ENCODE measurements at places on chromosomes 7 and 10. TPM values are rescaled to one million over a fixed set of nuclear protein-coding genes. Genes with fewer than 3 reads are reported as not detected.

- no peak for DNase-seq
These were observed 211.4 kb upstream of the MDFIC start for GRCh38 chr7:114710499-114710898.

- DNase-seq = no peak
These were observed 136.1 kb downstream of the SEMA3A start for GRCh38 chr7:84058311-84059076.

DNA sequence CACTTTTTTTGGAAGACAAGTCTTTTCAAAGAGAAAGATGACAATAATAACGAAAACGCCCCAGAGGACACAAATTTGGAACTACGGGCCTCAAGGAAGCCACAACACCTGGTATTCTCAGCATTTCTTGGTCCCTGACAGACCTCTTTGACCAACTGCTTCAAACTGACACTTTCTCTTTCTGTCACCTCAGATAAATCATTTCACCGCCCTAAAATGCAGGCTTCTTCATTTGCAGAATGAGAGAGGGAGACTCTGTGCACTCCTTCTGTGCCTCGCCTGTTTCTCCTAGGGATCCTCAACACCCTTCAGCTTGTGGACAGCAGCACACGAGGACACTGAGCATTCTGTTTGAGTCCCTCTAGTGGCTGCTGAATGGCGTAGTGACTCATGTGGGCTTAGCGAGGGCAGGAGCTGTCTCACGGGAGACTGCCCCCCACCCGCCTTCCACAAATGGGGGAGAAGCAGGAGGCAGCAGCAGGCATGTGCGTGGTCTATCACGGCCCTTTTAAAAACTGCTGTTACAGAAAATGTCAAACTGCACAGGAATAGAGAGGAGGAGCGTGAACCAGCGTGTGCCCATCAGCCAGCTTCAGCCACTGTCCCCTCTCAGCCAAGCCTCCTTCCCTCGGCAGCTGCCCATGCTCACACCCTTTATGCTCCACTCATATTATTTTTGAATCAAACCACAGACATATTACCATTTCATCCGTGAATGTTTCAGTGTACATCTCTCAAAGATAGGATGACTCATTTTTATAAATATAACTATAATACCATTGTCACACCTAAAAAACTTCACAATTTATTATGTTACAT lies 41.4 kb downstream of the GSDME start:
- peak; percentile 16 for DNase-seq

GRCh38 chr7:28408960-28409715 lies 3.2 kb upstream of the CREB5 start:
- DNase-seq = peak; percentile 44

DNA sequence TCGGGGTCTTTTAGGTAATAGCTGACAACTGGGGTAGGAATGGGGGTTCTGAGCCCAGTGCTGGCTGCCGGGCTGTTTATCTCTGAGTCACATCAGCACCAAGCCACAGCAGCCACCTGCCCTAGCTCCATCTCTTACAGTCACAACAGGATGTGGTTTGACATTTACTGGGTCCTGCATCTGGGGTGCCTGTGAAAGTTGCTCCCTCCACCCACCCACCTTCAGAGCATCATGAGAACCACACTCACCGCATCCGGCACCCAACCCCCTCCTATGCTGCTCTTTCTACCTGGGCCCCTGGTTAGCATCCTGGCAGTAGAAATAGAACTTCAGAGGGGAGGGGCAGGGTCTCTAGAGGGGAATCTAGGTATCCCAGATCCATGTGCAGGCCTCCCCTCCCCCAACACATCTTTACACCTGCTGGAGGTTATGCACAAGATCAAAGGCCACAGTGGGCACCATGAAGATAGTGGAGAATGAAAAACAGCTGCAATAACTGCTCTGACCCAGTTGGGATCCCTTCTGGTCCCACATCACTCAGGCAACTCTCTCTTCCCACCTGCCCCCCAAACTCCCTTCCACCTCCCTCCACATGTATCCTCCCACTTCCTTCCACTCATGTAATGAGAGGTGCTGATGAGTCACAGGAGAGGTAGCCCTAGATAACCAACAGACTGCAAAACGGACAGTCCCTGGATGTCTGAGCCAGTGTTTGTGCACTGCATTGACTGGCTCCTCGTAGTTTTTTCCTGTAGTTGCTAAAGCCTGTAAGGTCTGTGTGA lies 38.2 kb downstream of the PRSS2 start:
- DNase-seq = peak; percentile 97

DNA sequence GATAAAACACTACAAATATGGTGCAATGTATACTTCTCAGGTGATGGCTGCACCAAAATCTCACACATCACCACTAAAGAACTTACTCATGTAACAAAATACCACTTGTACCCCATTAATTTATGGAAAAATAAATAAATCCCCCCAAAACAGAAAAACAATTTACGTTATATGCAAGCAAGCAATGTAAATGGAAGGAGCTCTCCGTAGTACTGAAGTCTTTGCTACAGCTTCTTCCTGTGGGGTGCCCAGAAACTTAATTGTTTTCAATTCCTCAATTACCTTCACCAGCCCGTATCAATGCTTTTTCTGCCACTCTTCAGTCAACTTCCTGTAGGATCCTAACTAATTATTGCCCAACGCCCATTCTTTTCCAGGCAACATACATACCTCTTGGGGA lies 138.1 kb downstream of the RELN start:
- no peak for DNase-seq

- DNase-seq = no peak
These were observed 144.3 kb downstream of the KIF20B start for GRCh38 chr10:89845541-89846280.

DNA sequence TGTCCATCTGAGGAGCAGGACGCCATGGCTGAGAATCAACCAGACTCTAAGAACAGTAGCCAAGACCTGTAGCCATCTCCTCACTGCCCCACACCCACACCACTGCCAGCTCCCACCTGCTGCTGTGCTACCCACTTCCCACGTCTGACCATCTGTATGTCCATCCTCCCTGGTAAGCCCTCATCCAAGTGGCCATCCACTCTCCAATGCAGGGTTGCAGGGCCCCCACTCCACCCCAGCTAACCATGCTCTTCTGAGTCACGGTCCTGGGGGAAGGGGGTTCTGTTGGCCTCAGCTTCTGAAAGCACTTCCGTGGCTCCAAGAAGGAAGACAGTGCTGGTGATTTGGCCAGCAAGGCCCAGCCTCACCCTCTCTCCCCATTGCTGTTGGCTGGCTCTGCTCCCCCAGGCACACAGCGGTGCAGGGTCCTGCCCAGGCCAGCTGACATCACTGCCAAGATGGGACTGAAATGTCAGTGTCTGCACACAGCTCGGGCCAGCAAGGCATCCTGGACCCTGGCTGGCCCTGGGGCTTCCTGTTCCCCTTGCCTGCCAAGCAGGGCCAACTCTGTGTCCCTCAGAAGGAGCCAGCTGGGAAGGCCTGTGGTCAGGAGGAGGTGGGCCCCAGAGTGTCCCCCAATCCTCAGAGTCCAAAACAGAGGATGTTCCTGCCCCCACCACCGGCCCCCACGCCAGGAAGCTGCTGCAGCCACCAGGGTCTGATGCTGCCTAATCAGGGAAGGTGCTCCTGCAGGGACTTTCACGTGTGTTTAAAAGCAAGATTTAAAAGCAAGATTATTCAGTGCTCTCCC lies 17.5 kb downstream of the RASGEF1A start:
- peak; percentile 14 for DNase-seq

DNA sequence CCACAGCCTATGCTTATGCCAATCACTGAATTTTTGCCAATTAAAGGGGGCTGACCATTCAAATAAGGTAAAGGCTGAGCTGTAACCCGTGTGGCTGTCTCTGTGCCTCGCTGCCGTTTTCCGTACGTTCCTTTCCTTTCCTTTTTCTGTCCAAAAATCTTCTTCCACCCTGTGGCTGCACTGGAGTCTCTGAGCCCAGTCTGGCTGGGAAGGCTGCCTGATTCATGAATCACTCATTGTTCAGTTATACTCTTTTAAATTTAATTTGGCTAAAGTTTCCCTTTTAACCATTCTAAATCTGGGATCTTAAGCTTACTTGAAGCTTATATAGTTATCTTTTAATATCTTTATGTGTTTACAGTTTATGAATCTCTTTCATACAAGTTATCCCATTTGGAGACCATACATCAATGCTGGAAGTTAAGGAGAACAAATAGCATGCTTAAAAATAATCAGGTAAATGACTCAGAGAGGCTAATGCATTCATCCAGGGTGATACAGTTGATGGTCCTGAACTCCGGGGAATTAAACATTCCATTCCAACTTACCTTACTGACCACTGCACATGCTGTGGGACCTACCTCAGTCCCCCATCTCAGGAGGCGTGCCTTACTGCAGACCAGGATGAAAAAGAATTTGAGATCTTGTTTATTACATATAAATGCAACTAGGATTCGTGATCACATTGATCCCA lies 385.3 kb upstream of the ADARB2 start:
- DNase-seq = no peak

DNA sequence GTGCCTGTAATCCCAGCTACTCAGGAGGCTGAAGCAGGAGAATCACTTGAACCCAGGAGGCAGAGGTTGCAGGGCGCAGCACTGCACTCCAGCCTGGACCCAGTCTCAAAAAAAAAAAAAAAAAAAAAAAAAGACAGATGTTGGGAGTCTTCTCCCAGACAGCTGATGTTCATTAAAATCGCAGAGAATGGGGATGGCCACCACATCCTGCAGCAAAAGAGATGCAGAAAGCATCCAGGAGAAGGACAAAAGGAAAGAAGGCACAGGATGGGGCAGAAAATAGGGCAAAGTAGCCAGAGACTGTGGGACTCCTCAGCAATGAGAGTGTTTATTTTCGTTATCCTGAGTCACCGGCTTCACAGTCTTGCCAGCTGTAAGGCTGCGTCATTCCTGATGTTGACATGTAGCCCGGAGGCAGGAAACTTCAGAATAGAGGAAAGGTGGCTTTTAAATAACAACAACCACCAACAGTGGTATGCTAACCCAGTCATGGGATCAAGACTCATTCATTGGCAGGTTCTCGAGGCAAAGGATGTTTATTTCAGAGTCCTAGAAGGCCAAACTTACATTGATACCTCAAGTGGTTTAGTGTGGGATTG lies 149.5 kb upstream of the SVIL start:
- DNase-seq = no peak

DNA sequence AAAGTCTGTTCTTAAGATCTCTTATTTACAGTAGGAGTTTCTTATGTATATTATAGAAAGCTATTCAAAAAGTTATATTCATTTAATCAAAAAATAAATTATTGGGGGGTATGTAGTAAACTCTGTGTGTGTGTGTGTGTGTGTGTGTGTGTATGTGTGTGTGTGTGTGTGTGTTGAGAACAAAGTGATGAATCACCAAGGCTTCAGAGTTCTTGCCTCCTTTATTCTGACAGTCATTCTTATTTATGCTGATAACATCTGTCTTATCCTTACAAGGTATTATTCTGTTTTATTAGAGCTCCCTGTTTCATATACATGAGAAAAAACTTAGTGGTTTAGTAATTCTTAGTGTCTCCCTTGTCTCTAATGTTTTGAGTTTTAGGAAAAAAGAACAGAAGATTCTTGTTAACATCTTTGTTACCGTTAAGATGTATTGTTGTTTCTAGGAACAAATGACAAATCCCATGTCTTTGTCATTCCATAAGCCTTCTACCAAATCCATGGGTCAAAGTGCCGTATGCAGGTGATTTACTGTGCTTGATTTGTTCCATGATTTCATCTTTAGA lies 424.0 kb downstream of the EXOC4 start:
- DNase-seq = no peak

DNA sequence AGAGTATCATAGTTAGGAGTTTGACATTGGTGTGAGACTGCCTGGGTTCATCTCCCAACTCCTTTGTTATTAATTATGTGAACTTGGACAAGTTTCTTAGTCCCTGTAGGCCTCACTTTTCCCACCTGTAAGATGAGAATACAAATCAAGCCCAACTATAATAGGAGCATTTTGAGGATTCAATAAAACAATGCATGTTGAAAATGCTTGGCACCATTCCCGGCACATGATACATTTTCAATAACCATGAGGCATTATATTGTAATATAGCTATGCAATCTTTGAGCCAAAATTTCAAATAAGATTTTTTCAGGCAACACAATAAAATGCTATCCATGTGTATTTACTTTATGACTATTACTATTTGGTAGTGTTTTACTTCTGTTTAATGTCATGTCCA lies 229.0 kb upstream of the SP4 start:
- no peak for DNase-seq

GRCh38 chr10:29588629-29589421 lies 45.9 kb downstream of the SVIL start:
- DNase-seq = no peak

- no peak for DNase-seq
These were observed 18.1 kb upstream of the TFAM start for GRCh38 chr10:58367069-58367468.

DNA sequence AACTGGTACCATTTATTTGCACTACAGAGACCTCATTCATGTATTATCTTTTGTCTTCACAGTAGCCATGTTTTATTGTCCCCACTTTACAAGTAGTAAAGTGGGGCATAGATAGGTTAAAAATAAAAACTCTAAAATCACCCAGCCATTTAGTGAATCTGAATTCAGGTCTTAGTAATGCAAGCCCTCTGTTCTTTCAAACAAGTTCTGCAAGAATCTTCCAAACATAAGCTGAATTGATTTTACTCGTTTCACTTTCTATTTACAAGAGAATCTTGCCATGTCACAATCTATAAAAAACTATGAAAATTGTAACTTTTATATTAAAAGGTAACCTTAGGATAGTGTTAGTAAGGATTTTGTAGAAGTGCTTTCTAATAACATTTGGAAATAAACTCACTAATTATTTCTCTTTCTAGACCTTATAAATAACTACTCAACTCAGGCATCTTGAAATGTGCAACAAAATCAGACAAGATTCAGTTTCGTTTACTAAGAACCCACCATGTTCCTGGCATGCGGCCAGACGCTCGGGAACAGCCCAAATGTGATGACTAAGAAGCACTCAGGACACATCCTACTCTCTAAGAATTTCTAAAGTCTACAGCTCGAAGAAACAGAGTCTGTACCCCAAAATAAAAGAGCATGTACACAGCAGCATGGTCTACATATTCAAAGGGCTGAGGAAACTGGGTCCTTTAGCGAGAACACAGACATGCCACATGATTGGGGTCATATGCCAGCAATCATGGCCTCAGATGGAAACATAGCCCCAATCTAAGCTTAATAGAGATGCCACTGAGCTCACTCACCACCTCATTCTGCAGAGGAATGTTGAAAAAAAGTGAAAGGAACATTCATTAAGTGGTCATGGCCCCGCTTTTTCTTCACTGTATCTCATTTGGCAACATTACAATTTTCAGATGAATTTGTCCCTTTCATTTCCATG lies 167.6 kb downstream of the AMPH start:
- peak; percentile 81 for DNase-seq

- DNase-seq = no peak
These were observed 85.4 kb downstream of the OSBPL3 start for GRCh38 chr7:24894429-24895221.

TRIM73 gene
- total RNA-seq = 8.5 TPM

UCMA gene
- total RNA-seq = not detected

NEBL gene
- not detected for total RNA-seq

GCK gene
- not detected for total RNA-seq

CREB5 gene
- not detected for total RNA-seq

Data from activated CD4-positive, alpha-beta memory T cell treated with anti-CD3 and anti-CD28 coated beads, Interleukin-2, amount 10 ng/mL, durations not matched to agents 7 days and 5 days (primary cell).